Stimulated activated CD4-positive, alpha-beta T cell treated with anti-CD3 and anti-CD28 coated beads, Interleukin-12 subunit alpha, Interleukin-12 subunit beta, amount 100 ng/mL, for 24 hours (primary cell): ENCODE measurements at places on chromosomes 3 and 15.

GRCh38 chr3:164852866-164853265 lies 225.4 kb downstream of the SI start:
- DNase-seq, result no peak

GRCh38 chr15:70314018-70314354 lies 216.3 kb upstream of the TLE3 start:
- no peak for DNase-seq

- no peak for DNase-seq
Measured at GRCh38 chr15:72492733-72493132, 18.6 kb downstream of the ARIH1 start.

DNA sequence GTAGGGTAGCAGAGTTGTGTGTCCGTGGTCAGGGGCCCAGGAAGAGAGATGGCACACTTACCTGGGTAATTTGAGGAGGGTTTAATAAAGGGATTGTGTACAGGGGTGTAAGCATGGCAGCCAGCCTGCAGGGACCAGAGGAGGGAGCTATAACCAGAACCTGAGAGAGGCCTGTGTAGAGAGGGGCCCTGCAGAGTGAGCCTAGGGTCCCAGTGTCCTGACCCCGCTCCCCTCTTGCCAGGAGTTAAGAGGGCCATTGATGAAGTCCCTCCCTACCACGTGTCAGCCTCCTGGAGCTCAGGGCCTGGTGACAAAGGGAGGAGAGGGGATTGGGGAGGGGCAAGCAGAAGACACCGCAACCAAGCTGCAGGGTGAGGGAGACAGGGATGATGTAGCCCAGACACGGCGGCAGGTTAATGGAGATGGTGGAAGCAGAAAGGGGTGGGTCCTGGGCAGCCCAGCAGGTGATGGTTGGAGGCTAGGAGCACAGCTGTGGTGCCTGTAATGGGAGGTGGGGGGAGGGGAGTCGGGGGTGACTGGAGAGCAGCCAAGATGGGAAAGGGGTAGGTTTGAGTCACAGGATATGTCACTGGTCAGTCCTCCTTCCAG lies 165.4 kb upstream of the TOPAZ1 start:
- no peak for DNase-seq

- DNase-seq, result no peak
Measured at GRCh38 chr15:65902373-65902772, 33.1 kb downstream of the RAB11A start.

GRCh38 chr3:104180906-104181305 lies 1185.8 kb upstream of the ALCAM start:
- DNase-seq, result no peak

GRCh38 chr3:194025951-194026350 lies 110.0 kb upstream of the HES1 start:
- DNase-seq, result no peak

DNA sequence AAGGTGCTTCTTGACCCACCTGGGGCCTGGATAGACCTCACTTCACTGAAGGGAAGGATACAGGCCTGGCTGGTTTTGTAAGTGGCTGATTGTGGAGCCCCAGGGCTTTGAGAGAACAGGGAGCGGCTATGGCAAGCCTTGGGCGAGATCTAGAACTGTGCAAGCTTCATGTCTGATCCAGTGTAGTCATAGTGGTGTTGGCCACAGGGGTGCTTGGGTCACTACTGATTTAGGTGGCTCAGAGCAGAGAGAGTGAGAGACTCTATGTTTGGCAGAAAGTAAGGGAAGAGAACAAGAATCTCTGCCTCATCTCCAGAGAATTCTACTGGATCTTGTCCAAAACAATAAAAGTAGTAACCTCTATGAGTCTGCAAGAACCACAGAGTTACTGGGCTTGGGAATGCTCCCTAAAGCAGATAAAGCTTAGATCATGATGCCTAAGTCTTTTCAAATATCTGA lies 394.2 kb upstream of the EPHA3 start:
- no peak for DNase-seq

DNA sequence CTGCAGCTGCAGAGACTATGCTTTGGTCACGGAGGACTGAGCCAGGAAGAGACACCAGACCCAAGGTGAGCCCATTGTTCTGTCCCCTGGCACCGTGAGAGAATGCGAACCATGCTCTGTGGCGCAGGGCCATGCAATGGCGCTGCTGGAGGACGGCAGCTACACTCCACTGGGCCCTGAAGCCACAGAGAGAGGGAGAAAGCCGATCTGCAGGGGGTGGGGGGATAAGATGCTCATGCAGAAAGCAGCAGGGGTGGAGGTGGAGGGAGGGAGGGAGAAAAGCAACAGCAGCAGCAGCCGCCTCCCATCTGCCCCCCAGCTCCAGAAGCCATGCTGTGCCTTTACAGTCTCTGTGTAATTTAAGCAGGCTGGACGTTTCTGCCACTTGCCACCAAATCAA lies 5.3 kb downstream of the BDH1 start:
- DNase-seq, result no peak

- no peak for DNase-seq
Measured at GRCh38 chr3:122937745-122938144, 89.8 kb downstream of the SEMA5B start.

- no peak for DNase-seq
Measured at GRCh38 chr15:90259524-90259923, 5.9 kb upstream of the NGRN start.

DNA sequence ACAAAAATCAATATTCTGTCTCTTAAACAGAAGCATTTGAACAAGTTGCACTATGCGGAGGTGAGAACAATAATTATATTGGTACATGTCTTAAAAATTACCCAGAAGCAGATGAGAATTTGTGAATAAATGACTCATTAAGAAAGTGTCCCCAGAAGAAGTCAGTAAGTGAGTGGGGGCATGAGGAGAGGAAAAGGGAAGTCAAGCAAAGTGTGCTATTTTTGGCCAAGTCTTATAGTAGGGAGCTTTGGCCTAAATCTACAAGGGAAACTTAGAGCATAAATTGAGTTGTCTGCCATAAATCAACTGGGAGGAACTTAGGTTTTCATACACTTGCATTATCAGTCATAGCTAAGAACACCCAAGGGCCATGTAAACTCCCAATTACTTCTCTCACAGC lies 86.9 kb upstream of the SATB1 start:
- DNase-seq, result no peak

DNA sequence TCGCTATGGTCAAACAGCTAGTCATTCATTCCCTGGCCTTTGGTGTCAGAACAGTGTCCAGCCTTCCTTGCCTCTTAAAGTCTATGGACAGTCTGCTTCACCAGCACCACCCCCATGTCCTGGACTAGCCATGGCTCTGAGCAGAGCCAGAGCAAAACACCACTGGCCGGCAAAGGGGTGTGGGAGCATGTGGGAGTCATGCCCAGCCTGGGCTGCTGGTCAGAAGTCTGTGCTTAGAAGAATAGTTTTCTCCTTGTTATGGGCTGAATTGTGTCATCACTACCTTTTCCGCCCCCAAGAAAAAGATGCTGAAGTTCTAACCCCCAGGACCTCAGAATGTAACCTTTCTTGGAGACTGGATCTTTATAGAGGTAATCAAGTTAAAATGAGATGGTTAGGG lies 132.9 kb upstream of the LPP start:
- no peak for DNase-seq

DNA sequence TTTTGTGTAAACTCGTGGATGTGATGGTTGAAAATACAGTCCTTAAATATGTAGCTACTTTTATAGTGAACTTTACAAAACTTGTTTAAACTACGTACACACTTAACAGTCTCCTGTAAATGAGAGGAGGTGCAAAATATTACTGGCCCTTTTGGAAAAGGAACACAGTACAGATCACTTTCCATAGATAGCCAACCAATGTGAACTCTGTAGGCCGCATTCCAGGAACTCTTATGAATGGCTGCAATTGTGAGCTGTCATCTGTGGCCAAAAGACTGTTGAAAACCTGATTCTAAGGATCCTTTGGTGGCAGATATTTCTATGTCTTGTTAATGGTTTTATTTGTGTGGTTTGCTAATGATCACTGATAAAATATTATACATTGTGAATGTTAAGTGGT lies 6.2 kb downstream of the TSC22D2 start:
- DNase-seq, result no peak

DNA sequence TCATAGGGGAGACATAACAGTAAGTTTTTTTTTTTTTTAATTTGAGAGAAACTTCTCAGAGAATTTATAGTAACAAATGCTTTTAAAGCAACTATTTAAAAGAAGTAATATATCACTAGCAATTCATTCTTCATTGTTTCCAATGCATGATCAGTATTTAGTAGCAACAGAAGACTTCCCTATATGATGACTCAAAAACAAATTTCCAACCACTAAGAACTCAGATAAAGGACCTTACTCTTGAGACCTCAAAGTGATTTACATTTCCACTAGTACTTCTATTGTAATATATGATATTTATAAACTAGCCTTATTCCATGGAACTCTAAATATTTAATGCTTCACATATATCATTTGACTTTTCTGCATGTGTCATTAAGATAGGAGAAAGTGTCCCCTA lies 356.3 kb downstream of the ZBTB20 start:
- no peak for DNase-seq

DNA sequence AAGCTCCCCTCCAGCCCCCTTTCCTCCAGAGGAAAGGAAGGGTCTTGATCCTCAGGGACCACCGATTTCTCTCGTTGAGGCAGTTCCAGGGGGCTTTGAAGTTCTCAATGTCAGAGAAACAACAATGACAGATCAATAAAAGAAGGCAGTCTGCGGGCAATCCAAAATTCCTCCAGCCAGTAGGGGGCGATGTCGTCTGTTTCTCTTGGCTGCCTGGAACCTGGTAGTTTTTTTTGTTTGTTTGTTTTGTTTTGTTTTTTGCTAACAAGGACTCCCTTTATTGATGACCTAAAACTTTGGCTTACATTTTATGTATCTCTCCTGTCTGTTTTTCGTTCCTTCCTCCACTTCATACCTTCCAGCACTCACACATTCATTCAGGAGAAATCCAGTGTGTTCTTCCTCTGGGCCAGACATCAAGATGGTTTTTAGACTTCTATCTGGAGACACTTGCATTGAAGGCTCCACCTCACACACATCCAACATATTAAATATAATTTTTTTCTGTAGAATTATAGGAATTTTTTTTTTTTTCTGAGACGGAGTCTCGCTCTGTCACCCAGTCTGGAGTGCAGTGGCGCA lies 276.6 kb downstream of the RPLP1 start:
- DNase-seq, result peak; percentile 45

DNA sequence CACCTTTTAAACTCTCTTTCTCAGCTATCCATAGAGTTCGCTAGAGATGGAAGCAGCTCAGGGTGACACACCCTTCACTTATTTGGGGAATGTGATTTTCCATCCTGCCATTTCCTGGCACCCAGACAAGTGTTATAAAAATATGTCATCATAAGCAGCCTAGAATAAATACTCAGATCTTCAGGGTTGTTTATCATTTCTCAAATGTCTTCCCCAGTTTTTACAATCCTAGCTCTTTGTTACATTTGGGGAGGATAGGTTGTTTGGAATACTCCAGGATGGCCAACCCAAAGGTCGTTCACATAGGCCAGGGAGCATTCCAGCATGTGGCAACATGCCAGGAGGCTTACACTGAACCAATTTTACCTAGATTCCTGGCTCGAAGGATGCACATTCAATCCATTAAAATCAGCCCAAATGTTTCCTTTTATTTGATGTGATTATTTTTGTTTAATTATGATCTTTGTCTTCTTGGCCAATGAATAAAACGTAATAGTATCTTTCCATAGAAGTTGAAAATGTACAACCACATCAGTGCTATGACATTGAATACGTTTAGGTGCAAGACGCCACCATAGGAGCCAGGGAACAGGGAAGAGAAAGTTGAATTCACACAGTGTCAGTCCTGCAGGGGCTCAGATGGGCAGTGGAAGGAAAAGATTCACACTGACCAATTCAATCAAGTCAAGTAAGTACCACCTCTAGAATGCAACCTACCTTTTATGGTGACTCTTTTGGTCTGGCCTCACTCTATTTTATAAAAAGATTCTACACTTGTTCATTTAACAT lies 537.7 kb upstream of the MDFIC2 start:
- no peak for DNase-seq

DNA sequence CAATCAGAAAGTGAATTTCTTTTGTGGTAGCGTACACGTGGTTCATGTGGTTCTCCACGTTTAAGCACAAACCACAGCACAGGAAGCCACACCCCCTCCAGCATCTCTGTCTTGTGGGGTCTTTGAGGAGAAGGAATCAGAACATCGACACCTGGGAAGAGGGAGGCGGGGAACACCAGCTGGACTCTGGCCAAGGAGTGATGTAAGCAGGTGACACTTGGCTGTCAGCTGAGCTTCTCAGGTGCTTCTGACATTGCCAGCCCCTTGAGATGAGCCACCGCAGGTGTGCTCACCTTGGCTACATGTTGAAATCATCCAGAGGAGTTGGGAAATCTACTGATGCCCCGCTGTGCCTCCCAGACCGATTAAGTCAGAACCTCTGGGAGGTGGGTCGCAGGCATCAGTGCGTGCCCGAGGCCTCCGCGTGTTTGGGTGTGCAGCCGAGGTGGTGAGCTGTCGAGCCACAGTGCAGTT lies 85.0 kb downstream of the FAM81A start:
- DNase-seq, result no peak

DNA sequence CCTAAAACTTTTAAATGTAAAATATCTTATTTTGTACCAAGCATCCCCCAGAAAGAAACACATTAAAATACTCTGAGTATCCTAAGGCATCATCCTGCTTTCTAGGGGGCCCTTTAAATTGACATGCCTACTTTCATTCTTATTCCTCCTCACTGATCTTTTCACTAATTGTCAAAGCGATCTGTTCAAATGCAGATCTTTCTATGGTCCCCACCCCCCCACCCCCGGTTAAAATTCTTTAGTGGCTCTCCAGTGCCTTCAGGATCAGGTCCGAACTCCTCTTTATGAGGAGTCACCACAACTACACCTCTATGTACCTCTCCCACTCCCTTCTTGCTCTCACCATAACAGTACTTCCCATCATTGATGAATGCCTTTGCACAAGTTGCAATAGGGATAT lies 19.2 kb upstream of the TFDP2 start:
- no peak for DNase-seq

DNA sequence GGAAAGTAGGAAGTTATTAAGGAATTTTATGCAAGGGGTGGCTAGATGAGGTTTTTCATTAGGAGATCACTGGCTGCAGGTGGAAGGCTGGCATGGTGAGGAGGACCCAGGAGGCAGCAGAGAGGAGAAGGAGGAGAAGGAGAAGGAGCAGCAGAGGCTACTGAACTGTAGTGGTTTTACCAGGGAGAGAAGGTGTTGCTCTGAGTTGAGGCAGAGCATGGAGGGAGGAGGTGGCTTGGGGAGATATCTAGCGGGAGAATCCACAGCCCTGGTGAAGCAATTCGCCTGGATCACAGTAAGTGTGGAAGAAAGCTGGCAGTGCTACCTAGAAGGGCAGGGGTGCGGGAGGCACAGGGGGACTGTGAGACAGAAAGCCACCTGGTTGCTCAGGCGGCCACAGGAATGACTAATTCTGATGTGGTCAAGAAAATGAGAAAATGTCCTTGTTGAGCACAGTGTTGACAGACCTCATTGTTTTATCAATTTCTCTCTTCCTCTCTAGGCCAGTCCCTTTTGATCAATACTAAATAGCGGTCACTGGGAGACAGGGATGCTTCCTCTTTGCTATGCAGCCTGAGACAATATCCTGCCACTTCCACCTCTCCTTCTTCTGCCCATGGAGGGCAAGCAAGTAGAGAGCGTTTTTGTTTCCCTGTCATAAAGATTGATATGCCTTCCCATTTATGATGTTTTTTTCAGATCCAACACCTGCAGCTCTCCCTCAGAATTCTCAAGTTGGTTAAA lies 94.6 kb downstream of the EEFSEC start:
- no peak for DNase-seq

GRCh38 chr15:40960925-40961324 lies 7.7 kb downstream of the CHAC1 start:
- no peak for DNase-seq
